ENCODE measurements at places on chromosomes 3 and 15.

GRCh38 chr3:118029049-118029448, 1005.6 kb downstream of the IGSF11 start:
- no peak for DNase-seq

DNA sequence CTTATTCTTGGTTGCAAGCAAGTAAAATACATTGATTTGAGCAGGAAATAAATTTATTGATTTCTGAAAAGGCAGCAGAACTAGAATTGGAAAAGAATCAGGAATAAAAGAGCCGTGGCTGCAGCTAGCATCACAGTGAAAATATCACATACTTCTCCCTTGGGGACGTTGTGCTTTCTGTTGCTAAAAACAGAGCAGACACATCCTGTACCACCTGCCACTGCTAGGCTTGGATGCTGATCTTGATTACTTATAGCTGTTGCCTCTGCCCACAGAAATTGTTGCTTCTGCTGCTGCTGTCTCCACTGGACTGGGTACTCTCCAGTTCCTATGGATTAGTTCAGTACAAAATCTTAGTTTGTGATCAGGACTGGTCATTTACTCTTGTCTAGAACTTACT, 283.8 kb downstream of the C3orf38 start:
- DNase-seq = no peak

GRCh38 chr15:57785959-57786358, 79.4 kb downstream of the POLR2M start:
- DNase-seq = no peak

- no peak for DNase-seq
Observed at GRCh38 chr3:81592101-81592500, 169.3 kb downstream of the GBE1 start.

DNA sequence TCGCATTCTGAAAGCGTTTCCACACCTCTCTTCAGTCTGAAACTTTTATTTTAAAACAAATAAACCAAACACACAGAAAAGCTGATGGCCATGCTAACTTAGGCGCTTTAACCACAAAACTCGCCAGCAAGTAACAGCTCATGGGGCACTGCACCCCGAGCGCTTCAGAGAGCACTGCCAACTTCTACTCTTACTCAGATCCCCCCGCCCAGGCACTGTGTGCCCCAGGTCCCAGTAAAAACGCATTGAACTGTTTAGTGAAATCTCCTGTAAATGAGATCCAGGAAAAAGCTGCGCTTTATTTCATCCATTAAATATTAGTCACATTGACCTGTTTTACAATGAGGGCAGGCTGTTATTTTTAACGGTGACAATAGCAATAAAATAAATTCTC, 99.7 kb downstream of the LRIG1 start:
- no peak for DNase-seq

GRCh38 chr3:114060906-114061655, 4.5 kb downstream of the QTRT2 start:
- no peak for DNase-seq

DNA sequence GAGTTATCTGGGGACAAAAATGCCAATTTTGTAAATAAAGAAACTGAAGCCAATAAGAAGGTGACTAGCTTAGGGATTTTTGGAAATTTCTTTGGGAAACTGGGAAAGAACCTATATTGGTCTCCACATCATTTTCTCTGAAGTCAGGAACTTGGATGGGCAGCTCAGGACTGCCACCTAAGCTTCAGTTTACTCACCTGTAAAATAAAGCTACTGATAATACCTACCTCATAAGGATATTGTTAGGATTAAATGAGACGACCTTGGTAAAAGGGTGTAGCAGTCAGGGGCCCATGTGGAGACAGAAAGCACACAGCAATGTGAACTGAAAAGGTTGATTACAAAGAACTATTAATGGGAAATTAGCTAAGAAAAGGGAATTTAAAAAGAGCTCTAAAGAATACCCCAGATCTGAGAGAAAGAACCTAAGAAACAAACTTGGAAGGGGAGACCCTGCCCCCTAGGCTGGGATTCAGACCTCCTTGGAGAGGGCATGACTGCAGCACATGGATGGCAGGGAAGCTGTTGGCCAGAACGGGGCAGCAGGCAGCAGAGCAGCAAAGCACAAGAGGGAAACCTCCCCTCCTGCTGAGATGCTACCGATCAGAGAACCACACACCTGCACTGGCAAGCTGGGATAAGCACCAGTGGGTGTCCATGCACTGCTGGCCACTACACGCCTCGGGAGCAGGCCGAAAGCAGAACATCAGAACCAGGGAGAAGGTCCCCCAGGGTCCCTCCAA, 83.7 kb upstream of the THBS1 start:
- no peak for DNase-seq

- DNase-seq = no peak
Observed at GRCh38 chr3:43773273-43774094, 82.7 kb downstream of the ABHD5 start.

GRCh38 chr3:151382671-151383070, 1.9 kb downstream of the P2RY12 start:
- DNase-seq = no peak

GRCh38 chr15:84079885-84080777, 155.4 kb upstream of the GOLGA6L4 start:
- DNase-seq = peak; percentile 21

- DNase-seq = no peak
Observed at GRCh38 chr3:64667887-64668581, 19.8 kb downstream of the ADAMTS9 start.

Measured in NCI-H2081 treated with DMSO at 0.1 percent for 48 hours (cell line).